ENCODE measurements at places on chromosomes 5 and 9.

DNA sequence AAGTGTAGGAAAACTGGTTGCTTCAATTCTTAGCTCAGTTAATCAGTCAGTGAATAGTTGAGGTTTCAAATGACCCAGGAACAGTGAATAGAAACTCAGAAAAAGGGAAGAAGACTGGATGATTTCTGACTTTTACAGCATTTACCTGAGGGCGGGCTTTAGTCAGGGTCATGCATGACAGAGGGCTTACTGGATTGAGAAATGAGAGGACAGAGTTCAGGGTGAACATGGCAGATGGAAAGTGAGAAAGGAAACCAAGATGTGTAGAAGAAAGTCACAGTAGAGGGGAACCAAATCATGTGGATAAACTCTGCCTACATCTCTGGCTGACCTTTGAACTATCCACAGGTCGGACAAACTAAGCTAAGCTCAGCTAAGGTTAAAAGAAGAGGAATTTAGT lies 596.0 kb downstream of the SEMA5A start:
- no peak for DNase-seq

- DNase-seq = no peak
These were observed 209.1 kb downstream of the SREK1 start for GRCh38 chr5:66353186-66353585.

GRCh38 chr9:108743416-108743815 lies 112.4 kb downstream of the ACTL7B start:
- DNase-seq = no peak

DNA sequence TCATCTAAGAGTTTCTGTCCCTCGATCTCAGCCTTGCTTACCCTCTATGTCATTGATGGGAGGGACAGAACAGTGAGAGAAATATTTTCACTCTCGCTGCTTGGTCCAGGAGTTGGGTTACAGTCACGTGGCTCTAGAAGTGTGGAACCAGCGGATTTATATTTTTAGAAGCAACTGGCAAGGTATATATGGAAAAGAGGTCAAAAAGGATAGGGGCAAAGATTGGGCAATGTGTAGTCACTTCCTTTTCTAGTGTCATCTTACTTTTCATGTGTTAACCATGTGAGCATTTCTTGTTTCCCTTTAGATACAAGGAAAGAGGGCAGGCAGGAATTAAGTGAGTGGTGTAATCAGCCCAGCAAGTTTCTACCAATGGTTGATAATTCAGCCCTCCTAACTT lies 111.5 kb upstream of the ZNF366 start:
- no peak for DNase-seq

DNA sequence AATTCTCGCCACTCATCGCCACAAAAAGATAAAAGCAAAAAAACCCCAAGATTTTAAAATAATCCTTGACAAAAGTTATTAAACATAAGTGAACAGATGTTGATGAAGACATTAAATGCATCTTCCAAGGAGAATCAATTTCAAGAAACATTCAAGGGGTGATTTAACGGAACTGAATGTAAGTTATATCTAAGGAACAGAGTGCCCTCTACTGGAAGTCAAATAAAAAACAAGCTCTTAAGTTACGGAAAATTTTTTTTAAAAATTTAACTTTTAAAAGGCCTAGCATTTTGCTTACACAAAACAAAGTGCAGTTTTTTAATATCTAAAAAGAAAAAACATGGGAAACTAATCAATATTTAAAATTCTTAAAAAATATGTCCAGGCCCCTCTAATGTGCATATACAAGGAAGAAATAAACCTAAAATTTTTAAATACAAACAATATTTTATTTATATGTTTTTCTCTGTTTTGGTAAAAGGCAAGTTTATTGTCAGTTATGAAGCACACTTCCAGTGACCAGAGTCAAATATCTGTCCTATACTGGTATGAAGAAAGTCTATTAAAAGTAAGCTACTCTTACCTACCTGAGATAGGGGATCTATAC lies 28.0 kb downstream of the TEX10 start:
- DNase-seq = no peak

- DNase-seq = no peak
These were observed 33.4 kb downstream of the KIAA1958 start for GRCh38 chr9:112520069-112520468.

All from anterior cingulate cortex (tissue), 58 donors.